NCI-H82 (cell line): ENCODE measurements at places on chromosomes 3 and 15.

DNA sequence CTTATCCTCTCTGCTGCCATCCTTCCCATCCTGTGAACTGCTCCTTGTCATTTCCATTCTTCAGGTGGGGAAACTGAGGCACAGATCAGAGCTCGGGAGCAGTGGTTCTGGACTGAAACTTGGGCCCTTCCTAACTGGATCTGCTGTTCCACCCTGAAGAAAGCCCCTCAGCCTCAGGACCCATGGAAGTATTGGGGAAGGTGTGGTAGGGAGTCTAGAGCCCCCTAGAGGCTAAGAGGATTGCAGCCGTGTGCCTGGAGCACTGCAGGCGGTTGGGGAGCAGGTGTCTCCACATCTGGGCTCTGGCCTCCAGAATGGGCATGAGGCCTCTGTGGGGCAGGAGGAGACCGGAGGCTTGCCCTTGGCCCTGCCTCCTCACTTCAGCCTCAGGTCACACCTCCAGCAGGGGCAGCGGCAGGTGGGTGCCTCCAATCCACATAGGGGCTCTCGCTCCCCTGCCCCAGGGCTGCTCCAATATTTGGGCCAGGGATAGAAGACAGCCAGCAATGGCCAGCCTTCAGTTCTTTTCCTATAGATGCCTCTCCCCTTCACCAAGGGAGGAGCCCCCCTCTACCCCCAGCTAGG, 28.1 kb downstream of the DNAJB8 start:
- DNase-seq: peak; percentile 59

- no peak for DNase-seq
Measured at GRCh38 chr3:138933068-138933668, 13.8 kb downstream of the FOXL2 start.

DNA sequence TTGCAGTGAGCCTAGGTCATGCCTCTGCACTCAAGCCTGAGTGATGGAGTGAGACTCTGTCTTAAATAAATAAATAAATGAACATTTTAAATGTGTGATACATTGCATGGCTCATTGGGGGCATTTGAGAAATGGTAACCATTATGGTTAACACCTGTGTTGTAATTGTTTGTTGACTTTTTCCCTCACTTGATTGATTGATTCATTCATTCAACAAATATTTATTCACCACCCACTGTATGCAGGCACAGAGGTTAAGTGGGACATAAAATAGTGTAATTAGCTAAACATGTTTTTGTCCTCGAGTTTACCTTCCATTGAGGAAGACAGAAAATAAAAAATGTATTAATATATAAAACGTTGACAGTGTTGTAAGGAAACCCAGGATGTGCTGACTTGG, 127.1 kb upstream of the ANKRD28 start:
- no peak for DNase-seq

- no peak for DNase-seq
Measured at GRCh38 chr3:97384583-97384982, 380.0 kb upstream of the ARL6 start.

- DNase-seq: peak; percentile 92
Measured at GRCh38 chr3:112111785-112112402, 21.2 kb downstream of the GCSAM start.

DNA sequence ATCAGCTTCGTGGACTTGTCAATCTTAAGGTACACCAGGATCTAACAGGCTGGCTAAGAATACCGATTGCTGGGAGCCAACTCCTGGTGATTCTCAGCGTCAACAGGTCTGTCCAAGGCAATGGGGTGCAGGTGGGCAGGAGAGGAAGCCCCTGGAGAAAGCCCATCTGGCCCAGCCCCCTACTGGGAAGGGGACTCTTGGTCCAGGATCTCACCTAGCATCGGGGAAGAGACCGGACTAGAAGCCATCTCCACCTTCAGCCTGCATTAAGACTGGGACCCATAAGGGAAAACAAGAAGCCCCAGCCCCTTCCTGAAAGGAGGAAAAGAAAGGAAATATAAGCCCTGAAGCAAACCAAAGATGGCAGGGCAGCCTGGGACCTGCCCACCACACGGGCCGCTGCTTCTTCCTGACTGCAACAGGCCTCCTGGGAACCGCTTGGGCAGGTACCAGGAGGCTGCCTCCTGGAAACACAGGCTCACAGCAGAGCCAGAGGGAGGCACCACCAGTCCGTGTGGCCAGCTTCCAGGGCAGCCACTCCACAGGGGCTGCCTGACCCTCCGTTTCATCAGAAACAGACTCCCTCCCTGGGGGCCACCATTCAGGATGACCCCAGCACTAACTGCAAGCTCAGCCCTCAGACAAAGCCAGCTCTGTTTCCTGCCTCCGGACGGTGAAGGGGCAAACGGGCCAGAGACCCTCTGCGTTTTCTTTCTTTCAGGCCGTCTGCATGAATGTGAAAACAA, 100.2 kb downstream of the LRIG1 start:
- DNase-seq: no peak

- DNase-seq: no peak
Measured at GRCh38 chr3:37993820-37994638, 3.4 kb downstream of the VILL start.

DNA sequence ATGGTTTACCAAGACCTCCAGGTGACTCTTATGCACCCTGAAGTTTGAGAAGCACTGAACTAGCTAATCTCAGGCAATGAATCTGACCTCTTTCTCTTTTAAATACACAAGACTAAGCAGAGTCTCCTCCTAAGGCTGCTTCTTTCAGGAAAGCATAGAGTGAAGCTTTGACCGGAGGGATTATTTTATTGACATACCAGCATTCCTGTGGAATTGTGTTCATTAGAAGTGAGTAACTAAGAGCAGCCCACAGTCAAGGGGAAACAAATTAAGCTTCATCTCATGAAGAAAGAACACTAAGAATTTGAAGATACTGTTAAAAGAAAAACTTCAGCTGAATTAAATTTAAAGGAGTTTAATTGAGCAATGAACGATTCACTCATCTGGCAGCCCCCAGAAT, 963.5 kb downstream of the NTRK3 start:
- DNase-seq: no peak

DNA sequence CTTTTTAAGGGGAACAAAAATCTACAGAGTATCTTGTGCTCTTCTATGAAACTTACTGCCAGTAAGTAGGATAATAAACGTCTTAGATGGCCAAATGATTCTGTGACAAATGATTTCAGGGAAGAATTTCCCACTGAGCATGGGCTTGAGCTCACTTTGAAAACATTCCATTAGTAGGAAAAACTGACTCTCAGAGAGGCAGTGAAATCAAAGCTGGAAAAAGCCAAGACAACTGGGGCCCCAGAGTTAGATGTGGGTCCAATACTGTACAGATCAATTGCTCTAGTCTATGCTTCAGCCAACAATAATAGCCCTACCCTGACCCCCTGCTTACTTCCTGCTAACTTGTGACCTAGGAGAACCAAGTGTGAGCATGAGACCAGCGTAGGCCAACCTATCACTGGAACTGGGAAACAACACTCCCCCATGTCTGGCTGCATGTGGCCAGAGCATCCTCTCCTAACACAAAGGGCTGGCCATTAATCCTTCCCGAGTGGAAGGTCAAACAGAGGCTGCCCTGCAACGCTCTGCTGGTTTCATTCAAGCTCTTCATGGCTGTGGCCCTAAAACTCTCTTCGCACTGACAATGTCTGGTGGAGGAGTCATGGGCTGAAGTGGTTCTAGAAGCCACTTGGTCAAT, 68.8 kb downstream of the FOXB1 start:
- DNase-seq: no peak

- DNase-seq: peak; percentile 82
Measured at GRCh38 chr15:75732809-75733451, 20.3 kb upstream of the CSPG4 start.

- DNase-seq: no peak
Measured at GRCh38 chr3:118477768-118478167, 556.9 kb downstream of the IGSF11 start.

GRCh38 chr3:28949580-28949979, 331.3 kb upstream of the RBMS3 start:
- no peak for DNase-seq

DNA sequence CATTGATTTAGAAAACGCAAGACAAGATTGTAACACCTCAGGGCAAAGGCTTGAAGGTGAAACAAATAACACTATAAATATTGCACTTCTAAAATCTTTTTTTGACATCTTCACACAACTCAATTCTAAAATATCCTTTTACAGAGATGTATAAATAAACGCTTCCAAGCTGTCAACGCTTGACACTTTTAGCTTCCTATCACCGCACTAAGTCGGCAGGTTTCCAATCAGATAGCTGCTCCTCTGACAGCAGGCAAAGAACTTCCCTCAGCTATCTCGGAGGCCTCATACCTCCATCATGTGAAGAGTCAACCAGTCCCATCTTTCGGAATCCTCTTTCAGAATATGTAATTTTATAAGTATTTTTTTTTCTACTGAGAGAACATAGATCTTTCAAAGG, 71.0 kb downstream of the PCOLCE2 start:
- no peak for DNase-seq

DNA sequence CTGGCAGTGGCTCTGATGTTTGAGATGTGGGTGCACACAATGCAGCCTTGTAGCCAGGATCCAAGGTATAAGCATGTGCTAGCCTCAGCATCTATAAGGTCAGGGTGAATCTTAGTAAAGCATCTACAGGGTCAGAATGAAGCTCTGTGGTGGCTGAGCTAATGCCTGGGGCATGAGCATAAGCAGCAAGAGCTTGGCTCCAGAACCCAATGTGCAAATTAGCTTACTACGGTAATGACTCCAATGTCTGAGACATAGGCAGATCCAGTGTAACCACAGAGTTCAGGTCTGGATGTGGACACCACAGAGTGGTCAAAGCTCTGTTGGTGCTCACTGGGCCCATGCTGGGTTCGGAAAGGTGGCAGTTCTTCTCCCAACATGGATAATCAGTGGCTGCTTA, 304.5 kb upstream of the NECTIN3 start:
- no peak for DNase-seq

DNA sequence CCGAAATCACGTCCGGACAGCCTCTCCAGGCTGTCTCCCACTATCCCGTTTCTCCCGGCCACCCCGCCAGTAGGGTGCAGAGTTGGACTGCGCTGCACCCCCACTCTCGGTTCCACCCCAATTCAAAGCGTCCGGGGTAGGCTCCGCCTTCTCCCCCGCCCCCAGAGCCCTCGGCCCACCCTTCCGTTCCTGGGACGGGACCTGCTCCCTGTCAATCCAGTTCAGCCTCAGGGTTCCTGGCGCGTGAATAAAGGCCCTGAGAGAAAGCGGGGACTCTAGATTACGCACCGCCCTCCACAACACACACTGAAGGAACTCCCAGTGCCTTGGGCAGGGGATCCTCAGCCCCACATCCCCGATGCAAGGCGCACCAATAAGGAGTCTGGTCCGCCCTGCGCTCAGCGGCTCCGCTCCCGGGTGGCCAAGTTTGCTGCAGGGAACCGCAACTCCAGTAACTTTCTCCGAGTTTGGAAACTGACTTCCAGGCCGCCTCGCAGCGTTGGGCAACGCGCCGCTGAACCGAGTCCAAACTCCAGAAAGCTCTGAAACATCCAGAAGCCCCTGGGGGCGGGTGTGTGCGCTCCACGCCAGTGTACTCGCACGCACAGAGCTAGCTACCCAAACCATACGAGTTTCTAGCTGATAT, 1.9 kb downstream of the ADAMTS9 start:
- peak; percentile 67 for DNase-seq

- DNase-seq: no peak
Measured at GRCh38 chr3:134807189-134807588, 12.1 kb downstream of the EPHB1 start.

DNA sequence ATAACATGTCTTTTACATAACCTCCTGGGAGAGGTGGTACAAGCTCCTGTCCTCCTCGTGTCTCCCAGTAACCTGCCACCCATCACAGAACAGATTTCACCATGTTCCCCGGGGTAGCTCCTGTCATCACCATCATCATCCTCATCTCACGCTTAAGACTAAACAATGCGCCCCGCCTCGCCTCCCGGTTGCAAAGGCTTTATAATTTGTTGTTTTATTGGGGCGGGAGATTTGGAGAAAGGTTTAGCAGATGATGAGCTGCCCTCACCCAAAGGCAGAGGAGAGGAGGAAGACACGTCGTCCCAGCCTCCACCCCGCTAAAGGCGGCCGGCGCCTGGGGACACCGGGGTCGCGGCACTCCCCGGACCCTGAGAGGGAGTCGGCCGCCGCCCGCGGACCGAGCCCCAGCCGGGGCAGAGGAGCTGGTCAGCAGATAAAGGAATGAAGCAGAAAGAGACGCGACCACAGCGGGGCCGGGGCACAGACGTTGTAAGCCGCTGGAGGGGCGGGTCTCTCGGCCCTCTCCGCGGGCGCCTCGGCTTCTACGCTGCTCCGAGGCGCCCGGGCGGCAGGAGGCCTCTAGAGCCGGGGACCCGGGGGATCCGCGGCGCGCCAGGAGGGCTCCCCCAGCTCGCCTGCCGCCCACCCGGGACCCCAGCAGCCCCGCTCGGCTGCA, 589 bp downstream of the HERC1 start:
- DNase-seq: peak; percentile 58

DNA sequence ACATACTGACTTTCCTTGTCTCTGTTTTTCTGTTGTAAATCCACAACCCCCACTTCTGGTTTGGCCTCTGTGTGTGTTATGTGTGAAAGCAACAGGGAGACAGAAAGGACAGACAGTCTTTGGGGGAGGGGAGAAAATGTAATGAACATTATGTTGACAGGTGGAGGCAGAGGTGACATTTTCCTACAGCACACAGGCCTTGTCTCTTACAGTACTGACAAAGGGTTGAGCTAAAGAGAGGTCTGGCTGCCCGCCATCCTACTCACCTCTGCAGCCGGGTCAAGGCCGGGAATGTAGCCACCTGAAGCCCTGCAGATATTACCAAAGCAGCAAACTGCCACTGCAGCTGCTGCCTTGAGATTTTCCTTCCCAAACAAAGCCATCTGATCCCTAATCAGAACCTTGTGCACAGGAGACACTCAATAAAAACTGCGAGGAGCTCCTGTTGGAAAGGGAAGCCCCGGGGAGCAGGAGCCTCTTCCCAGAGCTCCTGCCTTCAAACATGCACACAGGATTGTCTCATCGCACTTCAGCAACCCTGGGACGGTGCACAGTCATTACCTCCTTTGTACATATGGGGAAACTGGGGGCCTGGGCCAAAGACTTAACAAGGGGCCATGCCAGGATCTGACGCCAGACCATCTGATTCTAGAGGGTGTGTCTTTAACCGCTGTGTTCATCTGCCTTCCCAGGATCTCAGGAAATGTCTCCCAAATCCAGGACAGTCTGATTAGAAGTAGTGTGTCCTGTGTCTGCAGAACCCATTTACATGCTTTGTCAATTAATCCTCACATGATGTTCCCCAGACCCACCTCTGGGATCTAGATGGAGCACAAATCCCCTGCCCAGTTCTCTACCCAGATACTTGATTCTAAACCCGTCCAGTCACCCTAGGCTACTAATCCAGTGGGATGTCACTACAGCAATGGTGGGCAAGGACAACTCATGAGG, 14.2 kb downstream of the MYO5C start:
- DNase-seq: no peak

- no peak for DNase-seq
Measured at GRCh38 chr3:152229692-152230091, 39.0 kb upstream of the MBNL1 start.

GRCh38 chr3:14914779-14915117, 32.6 kb upstream of the NR2C2 start:
- DNase-seq: no peak
